ENCODE measurements at places on chromosomes 1 and 21.

DNA sequence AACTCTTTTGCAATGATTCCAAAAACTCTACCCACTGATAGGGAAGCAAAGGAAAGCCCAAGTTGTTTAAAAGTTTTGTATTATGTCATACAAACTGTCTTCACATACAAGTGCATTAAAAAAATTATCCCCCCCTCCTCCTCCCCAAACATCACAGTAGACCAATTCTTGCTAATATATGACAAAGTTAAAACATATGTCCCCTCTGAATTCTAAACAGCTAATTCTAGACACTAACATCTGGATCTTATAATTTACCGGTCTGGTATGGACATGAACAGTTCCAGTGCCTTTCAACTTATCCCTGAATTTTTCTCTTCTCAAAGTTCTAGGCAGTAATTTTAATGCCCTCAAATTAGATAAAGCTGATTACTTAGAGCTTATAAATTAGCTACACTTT is 13.4 kb downstream of the RIT1 start:
- DNase-seq, result no peak

DNA sequence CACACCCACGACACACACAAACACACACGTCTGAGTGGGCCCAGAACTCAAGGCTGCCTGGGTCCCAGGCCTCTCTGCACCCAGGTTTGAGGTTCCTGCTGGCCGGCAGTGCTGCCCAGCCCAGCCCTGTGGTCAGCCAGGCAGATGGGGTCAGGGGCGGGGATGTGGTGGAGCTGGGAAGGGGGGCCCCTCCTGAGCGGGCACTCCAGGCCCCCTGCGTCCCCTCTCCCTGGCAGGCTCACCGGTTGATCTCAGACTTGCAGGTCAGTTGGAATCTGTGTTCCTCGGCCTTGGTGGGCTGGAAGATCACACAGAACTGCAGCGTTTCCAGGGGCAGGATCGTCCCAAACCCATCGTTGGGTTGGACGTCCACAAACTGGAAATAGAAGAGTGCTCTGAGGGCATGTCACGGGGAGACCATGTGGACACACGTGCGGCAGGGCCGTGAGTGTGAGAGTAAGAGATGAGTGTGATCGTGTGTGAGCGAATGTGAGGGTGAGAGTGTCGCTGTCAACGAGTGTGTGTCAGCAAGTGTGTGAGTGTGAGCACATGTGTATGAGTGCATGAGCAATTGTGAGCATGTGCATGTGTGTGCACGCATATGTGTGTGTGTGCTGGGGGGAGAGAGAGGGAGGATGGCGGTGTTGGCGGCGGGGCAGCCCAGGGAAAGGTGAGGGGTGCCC is 19.7 kb upstream of the TMEM52 start:
- DNase-seq, result no peak

DNA sequence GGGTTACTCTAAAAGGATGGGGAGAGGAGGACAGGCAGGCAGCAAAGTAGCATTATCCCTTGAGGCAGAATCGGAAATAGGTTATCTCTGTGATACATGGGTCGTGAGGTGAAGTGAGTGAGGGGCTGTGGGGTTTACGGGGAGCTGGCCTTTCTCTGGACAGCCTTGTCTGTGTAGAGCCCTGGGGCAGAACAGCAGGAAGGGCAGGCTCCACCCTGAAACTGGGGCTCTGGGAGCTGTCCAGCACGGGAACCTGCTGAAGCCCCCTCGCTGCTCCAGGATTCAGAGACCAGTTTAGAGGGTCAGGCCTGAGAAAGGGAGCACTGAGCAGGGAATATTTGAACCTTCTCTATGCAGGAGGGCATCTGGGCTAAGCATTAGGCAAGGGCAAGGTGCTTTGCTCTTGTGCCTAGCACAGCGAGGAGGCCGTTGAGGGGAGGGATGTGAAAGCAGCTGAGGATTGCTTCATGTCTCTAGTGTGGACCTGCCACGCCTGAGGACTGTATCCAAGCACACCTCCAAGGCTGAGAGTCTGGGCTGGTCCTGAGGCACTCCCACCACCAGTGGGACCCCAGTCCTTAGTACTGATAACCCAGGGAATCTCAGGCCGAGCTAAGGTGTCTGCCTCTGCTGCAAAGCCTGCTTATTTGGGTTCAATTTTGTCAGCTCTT is 55.8 kb downstream of the NAV1 start:
- DNase-seq, result no peak

DNA sequence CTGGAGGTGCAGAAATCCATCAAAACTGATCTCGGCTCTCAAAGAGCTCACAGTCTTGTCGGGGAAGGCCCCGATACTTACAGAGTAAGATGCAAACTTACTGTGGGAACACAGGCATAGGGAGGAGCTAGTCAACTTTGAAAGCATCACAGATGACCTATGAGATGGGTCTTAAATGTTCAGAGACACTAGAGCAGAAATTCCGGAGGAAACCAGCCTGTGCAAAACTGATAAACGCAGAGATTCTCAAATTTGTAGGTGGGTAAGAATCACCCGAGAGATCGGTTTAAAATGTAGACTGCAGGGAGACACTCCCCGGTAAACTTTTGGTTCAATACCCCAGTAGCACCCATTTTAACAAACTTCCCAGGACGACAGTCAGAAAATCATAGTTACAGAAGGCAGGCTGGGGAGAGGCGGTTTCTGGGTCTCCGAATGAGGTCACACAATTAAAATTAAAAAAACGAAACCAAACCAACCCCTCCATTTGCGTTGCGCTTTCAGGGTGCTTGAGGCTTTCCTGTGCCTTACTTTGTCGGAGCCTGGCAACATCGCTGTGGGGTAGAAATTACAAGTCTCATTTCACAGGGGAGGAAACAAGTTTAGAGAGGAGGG is 755 bp upstream of the THRAP3 start:
- DNase-seq, result peak; percentile 45

DNA sequence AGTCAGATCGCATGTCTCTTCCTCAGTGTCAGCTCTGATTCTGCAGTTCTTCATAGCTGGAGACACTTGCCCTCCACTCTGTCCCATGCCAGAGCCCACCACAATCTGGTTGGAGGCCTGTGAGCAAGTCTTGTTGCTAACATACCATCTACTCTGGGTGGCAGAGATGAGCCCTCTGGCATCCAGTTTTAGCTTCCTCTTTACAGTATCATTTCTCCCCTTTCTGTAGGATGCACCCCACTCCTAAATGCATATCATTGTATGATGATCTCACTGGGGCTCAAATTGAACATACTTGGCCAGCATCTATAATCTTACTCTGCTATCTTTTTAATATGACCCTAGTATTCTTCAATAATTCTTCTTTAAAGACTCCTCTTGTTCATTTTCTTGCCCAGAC is 16.9 kb downstream of the PCNX2 start:
- DNase-seq, result no peak

DNA sequence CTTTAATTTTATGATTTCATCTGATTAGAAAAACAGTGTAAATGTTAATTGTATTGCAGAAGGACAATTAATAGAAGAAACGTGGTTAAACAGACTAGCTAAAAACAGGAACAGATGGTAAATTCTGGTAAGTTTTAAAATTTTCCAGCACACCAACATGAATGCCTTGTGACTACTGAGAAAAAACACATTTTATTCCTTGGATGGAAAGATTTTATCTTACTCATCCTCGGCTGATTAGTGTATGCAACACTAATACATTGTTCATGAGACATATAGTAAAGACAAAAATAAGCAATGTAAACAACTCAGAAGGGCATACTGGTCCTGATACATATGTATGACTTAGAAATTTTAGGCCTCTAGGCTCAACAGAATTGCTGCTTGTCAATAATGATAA is 4.9 kb upstream of the AK5 start:
- DNase-seq, result no peak

DNA sequence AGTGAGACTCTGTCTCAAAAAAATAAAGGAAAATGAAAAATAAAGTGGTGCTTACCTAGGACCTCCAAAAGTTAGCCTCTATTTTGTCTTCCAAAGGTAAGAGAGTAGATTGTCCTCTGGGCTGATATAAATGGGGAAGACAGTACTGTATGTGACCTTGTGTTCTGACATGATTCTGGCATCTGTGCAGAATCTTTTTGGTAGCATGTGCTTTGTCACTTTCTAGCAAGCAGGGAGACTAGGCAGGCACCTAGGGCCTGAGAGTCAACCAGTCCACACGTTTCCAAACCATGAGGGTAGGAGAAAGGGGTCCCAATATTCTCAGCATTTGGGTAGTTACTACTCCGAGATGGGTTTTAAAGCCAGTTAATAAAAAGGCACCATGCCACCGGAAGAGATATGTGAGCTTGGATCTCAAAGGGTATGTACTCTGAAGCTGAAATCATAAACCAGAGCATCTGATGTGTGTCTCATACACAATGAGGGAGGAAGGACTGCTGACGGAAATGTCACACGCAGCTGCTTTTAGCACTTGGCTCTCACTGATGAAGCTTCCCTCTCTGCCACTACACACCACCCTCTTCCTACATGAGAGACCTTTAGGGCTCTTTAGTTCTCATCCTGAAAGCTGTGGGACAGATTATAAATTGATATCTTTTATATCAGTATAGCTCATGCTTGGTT is 27.0 kb upstream of the SLC16A1 start:
- DNase-seq, result peak; percentile 20

DNA sequence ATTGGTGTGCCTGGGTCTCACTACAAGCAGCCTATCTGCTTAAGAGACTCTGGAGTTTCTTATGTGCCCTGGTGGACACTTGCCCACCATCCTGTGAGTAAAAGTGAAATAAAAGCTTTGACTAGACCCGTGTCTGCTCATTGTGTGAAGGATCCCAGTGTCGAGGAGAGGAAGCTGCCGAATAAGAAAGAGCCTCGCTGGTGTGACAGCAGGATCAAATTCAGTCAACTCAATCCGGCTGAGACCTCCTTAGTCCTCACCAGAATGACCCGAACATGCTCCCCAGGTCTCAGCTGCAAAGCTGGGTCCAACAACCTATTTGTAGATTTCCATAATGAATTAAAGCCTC is 14.8 kb downstream of the CD2 start:
- no peak for DNase-seq

DNA sequence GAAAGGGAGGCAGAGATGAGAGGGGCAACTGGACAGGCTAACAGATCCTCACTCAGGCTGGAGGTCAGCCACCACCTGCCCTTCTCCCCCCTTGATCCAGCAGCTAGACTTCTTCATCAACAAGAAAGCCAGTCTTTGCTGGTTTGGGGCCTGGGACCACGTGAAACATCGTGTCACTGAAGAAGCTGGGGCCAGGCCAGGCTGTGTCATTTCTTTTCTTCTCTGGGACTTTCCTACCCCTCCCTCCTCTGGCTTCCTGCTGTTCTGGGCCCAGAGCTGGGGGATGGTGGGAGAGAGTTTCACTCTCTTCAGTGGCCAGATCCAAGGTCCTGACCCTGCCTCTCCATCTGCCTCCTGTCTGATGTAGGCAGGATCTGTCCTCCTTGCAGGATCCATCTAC is 18.1 kb upstream of the SLC26A9 start:
- no peak for DNase-seq

DNA sequence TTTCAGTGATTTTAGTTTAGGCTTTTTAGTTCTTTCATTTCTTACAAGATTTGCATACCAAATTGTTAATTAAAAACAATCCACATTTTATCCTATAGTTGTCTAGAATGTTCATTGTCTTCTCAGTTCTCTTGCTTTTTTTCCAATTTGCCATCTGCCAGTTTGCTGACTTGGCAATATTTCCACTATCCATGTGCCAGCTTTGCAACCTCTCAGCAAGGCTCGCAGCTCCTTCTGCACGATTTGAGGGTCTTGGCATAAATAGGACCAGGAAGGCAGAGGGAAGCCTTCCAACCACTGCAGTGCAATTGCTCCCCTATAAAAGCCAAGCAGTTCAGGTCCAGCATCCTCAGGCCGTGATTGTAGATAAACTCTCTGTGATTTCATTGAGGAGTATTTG is 306.8 kb upstream of the FMN2 start:
- no peak for DNase-seq

DNA sequence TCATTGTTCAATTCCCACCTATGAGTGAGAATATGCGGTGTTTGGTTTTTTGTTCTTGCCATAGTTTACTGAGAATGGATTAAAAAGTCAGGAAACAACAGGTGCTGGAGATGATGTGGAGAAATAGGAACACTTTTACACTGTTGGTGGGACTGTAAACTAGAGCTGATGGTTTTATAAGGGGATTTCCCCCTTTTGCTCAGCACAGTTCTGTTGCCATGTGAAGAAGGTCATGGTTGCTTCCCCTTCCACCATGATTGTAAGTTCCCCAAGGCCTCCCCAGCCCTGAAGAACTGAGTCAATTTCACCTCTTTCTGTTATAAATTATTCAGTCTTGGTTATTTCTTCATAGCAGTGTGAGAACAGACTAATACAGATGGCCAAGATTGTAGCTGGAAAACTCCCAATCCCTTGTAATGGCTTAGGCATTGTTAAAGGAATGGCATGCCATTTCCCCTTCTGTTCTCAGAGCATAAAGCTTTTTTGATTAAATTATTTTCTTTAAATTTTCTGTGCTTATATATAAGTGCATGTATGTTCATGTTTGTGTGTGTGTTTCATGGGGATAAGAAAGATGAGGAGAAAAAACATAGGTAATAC is 144.8 kb downstream of the BACH1 start:
- DNase-seq, result no peak

DNA sequence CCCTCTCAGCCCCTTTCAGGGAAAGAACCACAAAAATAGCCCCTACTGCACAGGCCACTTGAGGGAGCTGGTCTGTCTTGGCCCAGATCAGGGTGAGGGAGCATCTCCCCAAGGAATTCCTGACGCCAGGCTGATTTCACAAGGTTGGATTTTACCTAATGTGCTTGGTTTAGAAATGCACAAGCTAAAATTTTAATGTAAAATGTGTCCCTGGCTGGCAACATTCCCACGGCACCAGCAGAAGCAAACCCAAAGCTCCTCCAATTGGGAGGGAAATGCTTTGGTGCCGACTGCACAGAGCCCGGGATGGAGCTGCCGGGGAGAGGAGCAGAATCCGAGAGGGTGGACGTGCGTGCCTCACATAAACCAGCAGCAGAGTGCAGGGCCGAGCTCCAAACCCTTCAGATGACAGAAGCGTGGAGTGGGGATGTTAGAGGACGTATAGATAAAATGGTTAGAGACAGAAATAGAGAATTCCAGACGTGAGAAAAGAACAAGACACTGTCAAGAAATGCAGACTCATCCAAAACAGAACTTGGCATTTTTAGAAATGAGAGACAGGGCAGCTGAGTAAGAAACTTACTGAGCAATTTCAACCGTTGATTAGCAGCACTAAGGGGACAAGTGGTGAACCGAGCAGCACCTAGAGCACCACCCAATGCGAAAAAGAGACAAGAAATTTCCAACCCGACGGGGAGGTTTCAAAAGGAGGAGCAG is 41.6 kb upstream of the TMEM52 start:
- no peak for DNase-seq

DNA sequence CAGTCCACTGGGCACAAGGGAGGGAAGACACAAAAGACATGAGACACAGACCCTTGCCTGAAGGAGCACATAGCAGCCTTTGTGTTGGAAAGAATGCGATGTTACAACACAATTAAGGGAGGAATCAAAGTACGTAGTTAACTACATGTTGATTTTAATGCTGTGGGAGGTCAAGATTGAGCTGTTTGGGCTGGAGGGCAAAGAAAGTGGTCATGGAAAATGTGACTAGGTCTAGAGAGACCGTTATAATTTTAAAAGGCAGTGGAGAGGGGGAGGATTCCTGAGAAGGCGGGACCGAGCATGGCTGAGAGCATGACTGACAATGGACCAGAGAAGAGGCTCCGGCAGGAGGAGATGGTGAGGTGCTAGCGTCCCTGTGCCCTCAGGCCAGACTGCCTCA is 111.8 kb upstream of the ATP1A1 start:
- DNase-seq, result no peak
